ENCODE measurements at places on chromosomes 13 and 19.
A peak's percentile ranks its signal among the peaks of the same experiment; 100 is the strongest.

GRCh38 chr13:95222733-95223018 is 78.6 kb downstream of the ABCC4 start:
- no peak for DNase-seq

DNA sequence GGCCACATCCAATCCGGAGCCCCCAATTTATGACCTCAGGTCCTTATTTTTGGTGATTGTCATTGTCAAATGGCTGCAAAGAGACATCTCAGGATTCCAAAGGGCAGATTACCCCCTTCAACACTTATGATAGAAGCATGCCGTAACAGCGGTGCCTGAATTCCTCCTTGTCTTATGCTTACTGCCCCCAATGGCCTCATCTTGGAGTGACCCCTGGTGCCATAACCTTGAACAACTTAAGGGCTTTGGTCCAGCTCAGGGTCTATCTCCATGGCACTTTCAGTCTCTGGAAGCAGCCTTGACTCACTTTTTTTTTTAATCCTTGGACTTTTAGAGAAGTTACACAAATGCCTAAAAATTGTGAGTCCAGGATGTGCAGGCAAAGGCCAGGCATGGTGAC is 171.6 kb upstream of the ZNF507 start:
- no peak for DNase-seq

DNA sequence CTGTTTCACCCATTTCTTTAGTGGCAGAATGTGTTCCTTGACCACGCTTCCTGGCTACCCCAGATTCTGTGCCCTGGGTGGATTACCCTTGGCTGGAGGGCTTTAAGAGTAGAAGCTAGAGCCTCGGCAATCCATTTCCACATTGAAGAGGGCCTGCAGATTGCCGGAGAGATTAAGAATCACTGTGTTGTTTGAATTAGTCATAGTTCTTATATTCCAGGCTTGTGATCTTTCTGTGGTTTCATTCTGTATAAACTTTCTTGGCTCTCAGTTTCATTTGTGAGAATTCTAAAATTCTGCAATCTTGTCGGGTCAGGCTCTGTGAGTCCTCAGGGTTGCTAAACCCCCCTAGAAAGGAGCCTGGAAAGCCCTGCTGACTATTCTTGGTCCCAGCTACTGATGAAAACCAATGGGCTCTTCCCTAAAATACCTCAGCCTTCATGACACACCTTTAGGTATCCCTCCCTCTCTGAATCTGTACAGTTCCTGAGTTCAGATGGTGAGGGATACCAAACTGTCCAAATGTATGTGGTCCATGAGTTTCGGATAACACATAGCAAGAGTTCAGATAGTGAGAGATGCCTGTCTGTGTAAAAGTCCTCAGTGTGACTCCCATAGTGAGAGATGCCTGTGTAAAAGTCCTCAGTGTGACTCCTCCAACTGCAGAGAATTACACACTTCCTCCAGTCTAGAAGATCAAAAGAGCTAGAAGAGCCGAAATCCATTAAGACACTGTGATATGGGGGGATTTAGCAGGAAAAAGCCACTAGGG is 4.3 kb downstream of the PHF11 start:
- no peak for DNase-seq

DNA sequence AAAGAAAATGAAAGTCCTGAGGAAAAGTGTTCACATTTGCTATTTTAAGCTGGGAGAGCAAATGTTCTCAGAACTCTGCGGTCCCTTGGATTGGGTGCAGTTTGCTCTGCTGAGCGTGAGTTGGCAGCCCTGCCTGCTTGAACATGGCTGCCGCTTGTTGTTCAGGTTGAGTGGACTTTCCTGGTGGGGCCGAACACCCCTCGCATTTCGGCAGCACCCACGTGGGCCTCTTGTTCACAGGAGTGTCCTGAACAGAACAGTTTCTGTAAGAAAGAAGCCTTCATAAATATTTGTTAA is 10.8 kb upstream of the RNF113B start:
- no peak for DNase-seq

- DNase-seq = peak; percentile 28
Measured at GRCh38 chr19:6551607-6552450, 21.0 kb downstream of the TNFSF9 start.

DNA sequence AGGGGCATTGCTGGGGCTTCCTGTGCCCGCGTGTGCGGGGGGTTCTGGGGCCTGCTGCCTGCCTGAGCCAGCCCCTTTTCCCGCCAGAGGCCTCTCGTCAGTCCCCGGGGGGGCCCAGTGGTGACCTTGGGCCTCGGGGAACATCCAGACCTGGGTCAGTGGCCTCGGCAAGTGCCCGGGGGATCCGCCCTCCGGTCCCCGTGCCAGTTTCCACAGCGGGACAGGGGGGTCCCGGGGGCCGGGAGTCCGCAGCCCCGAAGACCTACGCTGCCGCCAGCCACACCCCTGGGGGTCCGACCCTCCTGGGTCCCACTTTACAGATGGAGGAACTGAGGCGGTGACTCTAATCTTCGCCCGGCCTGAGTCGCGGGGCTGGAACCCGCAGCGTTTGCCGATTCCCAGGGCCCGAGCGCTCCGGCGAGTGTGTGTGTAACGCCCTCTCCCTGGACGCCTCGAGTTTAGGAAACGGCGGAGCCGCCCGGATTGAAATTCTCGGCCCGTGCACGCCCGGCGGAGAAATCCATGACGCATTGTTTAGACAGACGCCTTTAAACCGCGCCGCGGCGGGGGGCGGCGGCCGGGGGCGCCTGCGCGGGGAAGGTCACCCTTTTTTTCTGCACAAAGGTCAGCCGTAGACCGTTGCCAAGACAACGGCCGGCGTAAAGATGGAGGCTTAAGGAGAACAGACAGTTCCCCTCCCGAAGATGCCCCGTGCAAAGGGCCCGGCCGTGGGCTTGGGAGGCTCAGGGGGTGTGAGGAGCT is 39.3 kb downstream of the EFNA2 start:
- no peak for DNase-seq

GRCh38 chr19:36160821-36161596 is 8.8 kb upstream of the COX7A1 start:
- no peak for DNase-seq

GRCh38 chr19:51089786-51090185 is 7.1 kb upstream of the KLK14 start:
- DNase-seq = no peak

DNA sequence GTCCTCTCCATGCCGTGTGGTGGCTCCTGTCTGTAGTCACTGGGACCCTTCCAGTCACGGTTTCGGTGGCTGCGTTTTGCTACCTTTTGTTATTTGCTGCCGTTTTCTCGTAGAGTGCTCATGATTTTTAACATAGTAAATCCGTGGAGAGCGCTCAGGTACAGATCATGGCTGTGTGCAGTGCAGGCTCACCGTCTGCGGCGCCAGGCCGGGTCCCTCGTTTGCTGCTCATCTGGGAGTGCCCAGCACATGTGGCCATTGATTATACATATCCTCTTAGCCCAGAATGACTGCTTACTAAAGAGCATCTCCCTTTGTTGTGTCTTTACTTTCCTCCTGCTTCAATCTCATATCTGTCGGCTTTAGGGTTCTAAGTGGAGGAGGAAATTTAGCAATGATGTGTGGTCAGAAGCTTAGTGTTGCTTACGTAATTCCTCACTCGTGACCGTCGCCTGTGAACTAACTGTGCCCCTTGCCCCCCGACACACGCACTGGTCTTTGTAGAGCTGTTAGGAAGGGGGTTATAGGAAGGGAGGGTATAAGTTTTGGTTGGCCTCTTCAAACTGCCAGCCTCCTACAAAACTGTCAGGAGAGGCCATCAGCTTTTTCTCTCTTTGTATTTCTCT is 31.8 kb downstream of the TFDP1 start:
- DNase-seq = no peak

- no peak for DNase-seq
Measured at GRCh38 chr19:54967611-54968010, 1.4 kb downstream of the NLRP2 start.

- DNase-seq = no peak
Measured at GRCh38 chr13:23771956-23772355, 117.2 kb downstream of the MIPEP start.

DNA sequence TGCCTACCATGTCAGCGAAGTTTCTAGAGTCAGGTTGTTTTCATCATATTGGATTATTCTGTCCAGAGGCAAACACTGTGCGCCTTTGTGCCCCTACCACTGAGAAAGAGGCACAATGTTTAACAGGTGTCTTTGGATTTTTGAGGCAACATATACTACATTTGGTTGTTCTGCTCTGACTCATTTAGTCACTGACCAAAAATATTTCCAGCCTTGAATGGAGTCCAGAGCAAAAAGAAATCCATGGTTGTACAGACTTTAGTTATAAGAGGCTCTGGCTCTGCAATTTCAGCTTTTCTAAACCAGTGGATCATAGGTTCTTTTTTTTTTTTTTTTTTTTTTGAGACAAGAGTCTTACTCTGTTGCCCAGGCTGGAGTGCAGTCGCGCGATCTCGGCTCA is 35.7 kb downstream of the LACC1 start:
- no peak for DNase-seq

- DNase-seq = no peak
Measured at GRCh38 chr13:50366488-50367174, 351.4 kb downstream of the KCNRG start.

DNA sequence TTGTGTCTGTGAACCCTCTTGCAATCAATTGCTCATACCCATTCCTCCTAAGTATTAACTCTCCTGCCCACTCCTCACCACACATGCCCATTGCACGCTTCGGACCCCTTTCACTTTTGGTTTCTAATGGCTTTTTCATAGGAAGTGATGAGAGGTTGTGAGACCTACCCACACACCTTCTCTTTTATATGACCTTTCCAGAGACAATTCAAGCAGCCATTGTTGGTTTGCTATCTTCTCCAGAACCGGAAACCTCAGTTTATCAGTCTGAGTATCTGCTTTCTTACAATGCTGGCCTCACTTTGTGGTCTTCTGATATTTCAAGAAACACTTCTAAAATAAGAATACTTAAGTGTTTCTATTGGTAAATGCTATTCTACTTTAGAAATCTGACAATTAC is 1550.8 kb upstream of the SLC10A2 start:
- no peak for DNase-seq

DNA sequence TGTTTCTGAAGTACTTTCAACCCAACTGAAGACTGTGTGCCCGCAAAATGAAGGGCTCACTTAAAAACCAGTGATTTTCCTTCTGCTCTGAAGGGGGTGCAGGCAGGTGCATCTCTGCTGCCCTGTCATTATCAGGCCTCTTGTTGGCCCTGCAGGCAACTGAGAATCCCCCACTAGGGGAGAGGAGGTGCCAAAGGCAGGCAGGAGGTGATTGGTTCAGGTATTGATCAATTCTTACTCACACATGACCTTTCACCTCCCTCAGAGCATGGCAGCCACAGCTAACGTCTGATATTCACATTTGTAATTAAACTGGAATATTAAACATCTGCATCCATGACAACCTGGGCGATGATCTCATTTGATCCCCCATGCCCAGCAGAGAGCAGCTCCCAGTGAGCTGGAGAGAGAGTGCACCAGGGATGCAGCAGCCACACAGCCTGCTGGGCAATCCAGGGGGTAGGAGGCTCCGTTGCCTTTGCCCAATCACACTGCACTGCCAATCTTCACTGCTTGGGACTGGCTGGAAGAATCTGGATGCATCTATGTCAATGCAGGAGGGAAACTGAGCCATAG is 267.9 kb upstream of the TSHZ3 start:
- no peak for DNase-seq

GRCh38 chr19:16524991-16525734 is 17.1 kb downstream of the CHERP start:
- DNase-seq = no peak

- DNase-seq = no peak
Measured at GRCh38 chr19:988081-988480, 3.9 kb downstream of the WDR18 start.

DNA sequence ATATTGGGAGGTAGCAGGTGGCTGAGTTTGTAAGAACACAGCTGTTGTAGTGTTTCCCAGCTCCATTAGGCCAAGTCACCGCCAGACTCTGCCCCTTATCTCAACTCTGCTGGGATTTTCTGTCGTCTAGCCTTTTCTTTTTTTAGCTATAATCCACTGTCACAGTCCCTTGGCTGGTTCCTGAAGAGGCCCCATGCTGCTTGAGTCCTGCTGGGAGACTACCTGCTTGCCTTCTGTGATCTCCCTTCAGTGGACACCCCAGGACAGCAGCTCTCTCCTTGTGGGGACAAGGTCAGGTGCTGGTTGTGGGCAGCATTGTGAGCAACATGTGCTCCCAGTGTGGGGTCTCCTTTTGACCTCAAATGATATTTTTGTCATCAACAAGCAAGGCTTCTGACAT is 195.0 kb upstream of the ATXN8OS start:
- DNase-seq = no peak

- no peak for DNase-seq
Measured at GRCh38 chr19:14328406-14328805, 52.8 kb upstream of the ADGRE5 start.

DNA sequence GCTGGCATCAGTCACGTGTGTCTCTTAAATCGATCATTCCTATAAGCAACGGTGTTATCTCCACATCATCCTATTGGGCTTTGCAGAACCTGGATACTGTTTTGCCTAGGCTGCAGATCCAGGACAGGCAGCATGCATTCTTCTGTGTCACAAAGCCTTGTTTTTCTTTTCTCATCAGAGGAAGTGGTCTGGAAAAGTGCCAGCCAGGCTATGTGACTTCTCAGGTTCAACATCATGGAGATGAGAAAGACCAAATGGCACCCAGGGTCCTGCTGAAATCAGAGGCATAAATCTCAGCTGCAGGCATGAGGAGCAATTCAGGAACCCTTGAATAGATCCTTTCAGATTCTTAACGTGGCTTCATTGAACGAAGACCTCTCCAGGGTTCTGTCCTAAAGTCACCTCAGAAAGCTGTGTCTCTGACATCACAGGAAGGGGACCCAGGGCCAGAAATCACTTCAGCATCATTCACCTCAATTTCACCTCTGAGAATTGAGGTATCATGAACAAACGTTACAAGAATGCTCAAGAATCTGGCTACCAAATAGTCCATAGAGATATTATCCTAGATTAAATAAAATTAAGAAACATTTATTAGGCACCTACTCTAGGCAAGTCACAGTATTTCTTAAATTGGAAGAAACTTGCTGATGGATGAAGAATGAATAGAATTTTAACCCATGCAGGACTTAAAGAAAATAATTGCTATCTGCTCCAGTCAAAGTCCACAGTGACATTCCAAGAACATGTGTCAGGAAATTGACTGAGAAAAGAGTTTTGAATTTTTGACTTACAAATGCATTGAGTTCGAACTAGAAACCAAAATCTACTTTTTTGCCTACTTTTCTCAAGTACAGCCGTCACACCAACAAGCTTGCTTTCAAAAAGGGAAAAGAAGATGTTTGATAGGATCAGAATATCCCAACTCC is 124.1 kb downstream of the COG6 start:
- DNase-seq = no peak
